ENCODE measurements at places on chromosomes 11 and 22.

DNA sequence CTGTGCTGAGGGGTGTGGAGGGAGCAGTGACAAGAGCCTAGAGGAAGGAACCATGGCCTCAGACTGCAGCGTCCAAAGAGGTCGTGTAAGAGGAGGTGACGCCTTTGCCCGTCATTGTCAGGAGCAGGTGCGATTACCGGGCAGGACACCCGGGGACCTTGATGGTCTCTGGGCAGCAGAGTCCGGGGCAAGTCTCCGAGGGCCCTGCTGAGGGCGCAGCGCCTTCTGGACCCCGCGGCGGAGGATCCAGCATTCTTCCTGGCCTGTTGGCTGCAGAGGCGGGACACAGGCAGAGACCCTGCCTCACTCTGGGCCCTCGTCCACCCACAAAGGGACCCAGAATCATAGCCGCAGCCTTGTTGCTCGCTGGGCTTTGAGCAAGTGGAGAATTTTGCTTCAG, 1168.8 kb downstream of the BRD1 start:
- DNase-seq = no peak

DNA sequence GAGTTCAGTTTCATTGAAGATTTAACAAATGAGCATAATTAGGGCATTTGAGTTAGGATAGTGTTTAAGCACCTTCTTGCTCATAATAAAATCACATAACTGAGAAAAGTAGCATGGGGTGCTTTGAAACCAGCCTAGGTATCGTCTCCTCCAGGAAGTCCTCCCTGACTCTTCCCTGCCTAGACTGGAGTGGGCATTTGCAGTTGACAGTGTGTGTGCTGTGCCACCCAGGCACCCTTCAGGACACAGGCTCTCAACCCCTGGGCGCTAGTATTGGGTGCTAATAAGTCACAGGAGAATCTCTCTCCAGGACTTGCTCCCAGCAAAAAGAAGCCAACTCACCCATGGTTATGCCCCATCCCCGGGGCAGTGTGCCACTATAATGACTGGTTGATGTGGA, 584.1 kb downstream of the INSC start:
- no peak for DNase-seq

DNA sequence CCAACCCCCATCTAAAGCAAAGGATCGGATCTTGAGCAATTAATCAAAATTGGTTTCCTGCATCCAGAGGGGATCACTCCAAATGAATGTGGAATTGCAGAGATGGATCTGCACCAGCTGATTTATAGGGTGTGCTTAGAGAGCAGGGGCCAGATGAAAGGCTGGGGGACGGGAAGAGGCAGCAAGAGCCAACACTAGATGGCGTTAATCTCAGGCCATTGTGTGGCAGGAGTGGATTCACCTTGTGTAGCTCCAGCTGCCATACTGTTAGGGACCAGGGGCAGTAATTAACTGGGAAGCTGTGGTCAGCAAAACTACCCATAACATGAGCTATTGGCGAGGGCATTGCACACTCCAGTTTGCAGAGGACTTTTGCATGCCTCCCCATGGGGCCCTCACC, 35.6 kb downstream of the SERPINH1 start:
- DNase-seq = peak; percentile 57

DNA sequence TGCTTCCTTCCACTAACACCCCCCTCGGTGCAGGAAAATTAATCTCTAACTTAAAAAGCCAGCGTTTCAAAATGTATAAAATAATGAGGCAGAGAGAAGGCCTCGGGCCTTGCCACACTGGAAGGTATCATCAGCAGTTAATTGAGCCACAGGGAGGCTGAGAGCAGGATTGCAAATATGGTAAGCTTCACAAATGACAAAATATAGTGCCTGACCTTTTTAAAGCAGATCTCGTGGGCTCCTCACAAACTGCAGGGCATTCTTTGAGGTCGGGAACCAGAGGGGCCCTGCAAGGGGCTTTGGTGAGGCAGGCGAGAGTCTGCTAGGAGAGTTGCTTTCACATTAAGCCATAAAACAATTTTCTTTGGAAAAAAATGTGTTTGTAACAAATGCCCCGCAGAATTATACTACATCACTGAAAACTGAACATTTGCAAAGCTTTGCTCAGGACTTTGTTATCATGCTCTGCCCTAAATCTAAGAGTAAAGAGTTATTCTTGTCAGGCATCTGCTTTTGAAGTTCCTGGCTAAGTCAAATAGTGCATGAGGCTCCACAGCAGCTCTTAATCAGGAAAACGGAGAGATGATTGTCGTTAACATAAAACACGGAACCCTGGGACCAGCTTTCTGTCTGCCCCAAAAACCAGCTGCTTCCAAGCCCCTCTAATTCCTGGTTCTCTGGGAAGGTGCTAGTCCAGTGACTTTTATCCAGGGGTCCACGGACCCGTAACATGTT, 61.4 kb upstream of the SYT13 start:
- DNase-seq = no peak

GRCh38 chr11:109960831-109961230, 132.4 kb upstream of the ZC3H12C start:
- DNase-seq = peak; percentile 99

GRCh38 chr11:125348674-125349309, 147.3 kb downstream of the FEZ1 start:
- DNase-seq = peak; percentile 46

GRCh38 chr22:32618441-32619140, 144.0 kb downstream of the FBXO7 start:
- no peak for DNase-seq

DNA sequence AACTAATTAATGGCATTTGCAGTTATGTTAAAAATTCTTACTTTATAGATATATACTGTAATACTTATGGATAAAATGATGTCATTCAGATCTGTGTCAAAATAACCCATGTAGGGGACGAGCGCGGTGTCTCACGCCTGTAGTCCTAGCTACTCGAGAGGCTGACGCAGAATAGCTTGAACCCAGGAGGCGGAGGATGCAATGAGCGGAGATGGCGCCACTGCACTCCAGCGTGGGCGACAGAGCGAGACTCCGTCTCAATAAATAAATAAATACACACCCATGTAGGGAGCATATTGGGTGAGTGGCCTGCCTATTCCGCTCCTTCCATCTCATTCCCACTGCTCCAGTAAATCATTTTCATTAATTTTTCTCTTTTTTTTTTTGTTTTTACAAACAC, 7.1 kb downstream of the SNU13 start:
- DNase-seq = peak; percentile 37

DNA sequence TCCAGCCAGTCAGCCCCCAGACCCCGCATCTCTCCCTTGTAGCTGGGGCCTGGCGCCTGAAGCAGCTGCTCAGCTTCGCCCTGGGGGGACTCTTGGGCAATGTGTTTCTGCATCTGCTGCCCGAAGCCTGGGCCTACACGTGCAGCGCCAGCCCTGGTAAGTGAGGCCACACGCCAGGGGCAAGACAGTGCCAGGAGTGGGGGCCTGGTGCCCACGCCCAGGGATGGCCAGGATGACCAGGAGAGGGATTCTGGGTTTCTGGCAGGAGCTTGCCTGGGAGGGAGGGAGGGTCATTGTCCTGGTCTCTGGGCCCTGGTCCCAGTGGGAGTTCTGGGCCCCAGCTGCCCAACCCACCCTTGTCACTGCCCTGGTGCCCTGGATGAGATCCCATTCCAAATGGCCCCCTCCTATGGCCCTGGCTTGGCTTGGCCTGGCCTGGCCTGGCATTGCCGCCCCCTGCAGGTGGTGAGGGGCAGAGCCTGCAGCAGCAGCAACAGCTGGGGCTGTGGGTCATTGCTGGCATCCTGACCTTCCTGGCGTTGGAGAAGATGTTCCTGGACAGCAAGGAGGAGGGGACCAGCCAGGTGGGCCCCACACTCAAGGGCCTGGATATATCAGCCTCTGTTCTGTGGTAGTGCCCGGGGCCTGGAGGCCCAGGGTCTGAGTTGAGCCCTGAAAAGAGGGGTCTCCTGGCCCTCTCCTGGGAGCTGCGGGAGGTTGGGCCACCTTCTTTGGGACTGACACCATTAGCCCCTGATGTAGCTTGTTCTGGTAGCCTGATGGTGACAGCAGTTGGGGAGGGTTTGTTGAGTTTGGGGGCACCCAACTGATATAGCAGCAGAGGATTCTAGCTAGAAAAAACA, 3.7 kb downstream of the SLC39A13 start:
- peak; percentile 41 for DNase-seq

DNA sequence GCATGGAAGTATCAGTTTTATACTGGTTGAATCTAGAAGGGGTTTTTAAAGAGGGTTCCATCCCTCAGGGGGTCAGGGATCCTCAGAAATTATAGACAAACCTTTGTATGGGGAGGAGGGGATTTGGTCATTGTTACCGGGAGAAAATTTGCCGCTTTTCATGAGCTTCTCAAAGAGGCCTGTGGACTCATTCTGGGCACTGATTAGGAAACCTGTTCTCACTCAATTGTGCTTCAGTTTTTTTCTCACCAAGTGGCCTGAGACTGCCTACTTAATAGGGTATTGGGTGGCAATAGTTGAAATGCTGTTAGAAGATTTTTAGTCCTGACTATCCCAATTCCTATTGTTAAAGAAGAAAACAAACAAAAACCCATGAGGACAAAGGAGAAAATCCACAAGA, 14.0 kb downstream of the MPEG1 start:
- no peak for DNase-seq

DNA sequence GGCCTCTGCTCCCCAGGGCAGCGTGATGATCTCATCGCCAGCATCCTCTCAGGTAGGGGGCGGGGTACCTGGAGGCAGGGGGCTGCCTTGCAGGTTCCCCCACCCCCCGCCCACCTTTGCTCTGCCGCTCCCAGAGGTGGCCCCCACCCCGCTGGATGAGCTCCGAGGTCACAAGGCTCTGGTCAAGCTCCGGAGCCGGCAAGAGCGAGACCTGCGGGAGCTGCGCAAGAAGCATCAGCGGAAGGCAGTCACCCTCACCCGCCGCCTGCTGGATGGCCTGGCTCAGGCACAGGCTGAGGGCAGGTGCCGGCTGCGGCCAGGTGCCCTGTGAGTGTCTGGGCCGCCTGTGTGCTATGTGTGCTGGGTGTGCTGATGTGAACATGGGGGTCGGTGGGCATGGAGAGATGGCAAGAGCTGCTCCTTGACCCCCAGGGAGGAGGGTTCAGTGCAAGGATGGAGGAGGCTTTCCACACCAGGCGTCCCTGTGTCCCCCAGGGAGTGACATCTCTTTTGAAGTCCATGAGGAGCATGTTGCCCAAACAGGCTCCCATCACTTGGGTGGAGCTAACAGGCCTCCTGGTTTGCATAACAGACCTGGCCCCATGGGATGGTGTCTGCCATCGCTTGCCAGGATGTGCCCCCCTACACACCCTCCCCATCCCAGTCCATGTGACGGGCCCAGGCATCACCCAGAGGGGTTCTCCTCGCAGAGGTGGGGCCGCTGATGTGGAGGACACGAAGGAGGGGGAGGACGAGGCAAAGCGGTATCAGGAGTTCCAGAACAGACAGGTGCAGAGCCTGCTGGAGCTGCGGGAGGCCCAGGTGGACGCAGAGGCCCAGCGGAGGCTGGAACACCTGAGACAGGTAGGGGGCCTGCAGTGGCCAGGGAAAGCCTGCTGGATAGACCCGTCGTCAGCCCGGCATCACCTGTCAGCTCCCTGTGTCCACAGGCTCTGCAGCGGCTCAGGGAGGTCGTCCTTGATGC, 14.1 kb downstream of the PLCB3 start:
- no peak for DNase-seq

GRCh38 chr11:96162816-96163499, 180.0 kb downstream of the MAML2 start:
- DNase-seq = peak; percentile 92

DNA sequence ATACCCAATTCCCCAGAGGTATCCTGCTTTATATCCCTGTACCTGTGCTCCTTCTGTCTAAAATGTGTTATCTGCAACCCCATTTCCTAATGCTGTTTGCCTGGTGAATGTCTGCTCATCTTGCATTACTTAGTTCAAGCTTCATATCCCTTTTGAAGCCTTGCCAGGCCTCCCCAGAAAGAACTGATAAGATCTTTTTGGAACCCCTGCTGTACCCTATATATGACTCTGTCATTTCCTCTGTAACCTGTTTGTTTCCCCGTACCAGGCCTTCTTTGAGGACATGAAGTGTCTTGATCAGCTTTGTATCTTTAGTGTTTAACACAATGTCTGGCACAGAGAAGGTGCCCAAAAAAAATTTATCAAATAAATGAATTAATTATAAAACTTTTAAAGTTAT, 77.6 kb downstream of the LIF start:
- no peak for DNase-seq

- no peak for DNase-seq
These were observed 5.7 kb upstream of the GSTP1 start for GRCh38 chr11:67577951-67578350.

- no peak for DNase-seq
These were observed 1.9 kb upstream of the SCARF2 start for GRCh38 chr22:20439556-20439927.

- peak; percentile 47 for DNase-seq
These were observed 192.5 kb downstream of the CEP164 start for GRCh38 chr11:117520201-117520600.

DNA sequence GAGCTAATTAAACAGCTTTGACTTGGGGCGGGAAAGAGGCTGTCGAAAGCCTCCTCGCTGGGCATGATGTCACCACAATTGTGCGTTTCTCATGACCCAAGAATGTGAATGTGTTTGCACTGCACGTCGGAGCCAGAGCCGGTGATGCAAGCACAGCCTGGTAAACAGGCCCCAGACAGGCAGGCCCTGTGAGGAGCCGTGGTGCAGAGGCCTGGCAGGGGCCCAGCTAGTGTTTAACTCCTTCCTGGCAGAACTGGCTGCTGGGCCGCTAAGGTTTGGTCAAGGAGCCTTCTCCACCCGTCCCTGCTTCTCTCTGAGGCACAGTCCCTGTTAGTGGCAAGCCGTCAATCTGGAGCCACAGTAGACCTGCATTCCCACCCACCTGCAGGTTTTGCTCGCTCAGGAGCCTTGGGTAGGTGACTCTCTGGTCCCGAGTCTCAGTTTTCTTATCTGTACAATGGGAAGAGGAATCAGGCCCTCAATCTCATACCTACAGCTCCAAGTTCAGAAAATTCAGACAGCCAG, 25.4 kb upstream of the SMTN start:
- peak; percentile 99 for DNase-seq

- DNase-seq = no peak
These were observed 9.3 kb downstream of the SLC37A2 start for GRCh38 chr11:125072218-125072960.

DNA sequence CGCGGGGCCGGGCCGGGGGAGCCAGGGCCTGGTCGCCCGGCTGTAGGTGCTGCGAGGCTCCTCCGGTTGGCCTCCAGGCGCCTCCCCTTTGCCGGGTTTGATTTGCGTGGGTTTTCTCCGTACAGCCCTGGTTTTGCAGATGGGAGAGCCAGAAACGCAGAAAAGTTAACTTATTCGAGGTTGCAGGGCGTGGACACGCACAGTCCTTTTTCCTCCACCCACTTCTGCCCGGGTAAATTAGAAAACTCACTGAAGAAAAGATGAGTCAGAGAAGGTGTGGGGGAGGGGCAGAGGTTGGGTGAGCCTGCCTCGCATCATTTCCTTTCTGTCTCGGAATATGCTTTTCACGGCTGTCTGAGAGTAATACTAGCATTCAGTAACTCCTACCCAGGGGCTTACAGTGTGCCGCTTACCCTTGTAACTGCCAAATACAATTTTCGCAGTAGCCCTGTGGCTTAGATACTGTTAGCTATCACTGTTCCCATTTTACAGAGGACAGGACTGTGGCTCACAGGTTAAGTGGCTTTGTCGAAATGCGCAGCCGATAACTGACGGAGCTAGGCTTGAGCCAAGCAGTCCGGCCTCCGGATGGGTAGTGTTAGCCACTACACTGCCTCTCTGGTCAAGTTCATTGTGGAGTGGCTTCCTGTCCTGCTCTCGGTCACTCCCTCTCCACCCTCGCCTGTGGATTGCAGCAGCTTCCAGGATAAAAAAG, 812 bp downstream of the FADD start:
- DNase-seq = peak; percentile 92

- DNase-seq = peak; percentile 16
These were observed 7.2 kb downstream of the OSBP2 start for GRCh38 chr22:30701872-30702271.
